ENCODE measurements at places on chromosomes 11 and 22. TPM values are rescaled to one million over a fixed set of nuclear protein-coding genes. Genes with fewer than 3 reads are reported as not detected.

DNA sequence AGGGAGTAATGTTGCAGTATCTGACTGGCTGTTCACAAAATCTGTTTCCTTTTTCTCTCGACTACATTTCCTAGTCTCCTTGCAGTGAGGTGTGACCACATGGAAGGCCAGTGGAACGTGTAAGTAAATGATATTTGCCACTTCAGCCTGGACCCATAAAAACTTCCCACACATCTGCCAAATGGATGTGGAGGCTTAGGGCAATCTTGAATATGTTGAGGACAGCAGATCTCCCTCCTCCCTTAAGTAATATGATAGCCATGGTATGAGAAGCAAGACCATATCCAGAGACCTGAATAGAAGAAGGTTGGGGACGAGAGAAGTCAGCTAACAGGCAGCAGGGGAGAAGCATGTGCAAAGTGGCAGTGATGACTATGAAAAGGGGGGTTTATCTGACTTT is 33.0 kb upstream of the C11orf87 start:
- no peak for DNase-seq

Gene NOX4
- total RNA-seq, result not detected

Gene RFPL2
- not detected for total RNA-seq

DNA sequence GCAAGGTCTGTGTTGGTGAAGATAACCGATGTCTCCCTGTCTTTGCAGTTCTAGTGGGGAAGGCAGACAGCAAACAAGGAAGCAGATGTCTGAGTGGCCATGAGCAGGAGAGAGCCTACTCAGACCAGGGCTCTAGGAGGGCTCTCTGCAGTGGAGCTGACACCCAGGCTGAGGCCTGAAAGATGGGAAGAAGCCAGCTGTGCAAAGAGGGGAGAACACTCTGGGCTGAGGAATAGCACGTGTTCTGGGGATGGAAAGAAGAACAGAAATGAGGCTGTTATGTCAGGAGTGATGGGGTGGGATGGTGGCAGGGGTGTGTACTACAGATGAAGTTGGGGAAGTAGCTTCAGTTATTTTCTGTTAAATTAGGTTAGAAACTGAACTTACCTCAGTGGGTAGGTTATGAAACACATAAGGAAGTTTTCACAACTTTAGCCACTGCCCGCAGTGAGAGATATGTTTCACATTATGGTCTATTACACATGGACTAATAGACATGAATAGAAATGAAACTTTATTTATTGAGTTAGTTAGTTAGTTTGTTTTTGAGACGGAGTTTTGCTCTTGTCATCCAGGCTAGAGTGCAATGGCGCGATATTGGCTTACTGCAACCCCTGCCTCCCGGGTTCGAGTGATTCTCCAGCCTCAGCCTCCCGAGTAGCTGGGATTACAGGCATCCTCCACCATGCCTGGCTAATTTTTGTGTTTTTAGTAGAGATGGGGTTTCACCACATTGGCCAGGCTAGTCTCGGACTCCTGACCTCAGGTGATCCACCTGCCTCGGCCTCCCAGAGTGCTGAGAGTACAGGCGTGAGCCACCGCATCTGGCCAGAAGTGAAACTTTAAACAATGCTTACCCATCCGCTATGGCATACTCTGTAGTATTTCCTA is 7.8 kb downstream of the DCPS start:
- DNase-seq, result no peak

Gene TEX12
- not detected for total RNA-seq

Gene APOA5
- not detected for total RNA-seq

Data from M059J (cell line).